ENCODE measurements at places on chromosomes 3 and 15.

DNA sequence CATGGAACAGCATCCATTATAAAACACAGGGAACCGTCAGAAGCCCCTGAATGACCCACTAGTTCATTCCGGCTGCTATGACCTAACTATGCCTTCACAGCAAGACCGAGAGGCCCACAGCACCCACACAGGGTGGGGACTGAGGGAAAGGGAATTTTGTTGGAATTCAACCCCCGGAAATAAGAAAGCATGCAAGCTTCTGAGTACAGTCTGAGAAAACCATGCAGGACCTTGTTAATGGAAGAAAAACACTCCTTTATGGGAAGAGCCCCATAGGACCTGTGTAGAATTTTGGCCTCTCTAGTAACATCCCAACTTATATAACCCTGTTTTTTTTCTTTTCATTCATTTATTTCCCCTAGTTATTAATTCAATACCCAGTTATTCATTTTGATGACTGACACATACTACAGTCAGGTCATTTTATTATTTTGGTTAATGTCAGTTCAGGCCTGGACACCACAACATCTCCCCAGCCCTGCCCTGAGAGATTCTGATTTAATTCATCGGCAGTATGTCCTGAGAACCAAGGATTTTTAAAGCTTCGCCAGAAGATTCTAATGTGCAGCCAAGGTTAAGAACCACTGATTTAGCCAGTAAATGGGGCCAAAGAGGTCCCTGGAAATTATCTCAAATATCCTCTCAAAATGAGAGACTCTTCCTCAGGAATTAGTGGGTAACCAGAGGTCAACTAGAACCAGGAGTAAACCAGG is 231.6 kb upstream of the GOLGA6L4 start:
- DNase-seq, result no peak

DNA sequence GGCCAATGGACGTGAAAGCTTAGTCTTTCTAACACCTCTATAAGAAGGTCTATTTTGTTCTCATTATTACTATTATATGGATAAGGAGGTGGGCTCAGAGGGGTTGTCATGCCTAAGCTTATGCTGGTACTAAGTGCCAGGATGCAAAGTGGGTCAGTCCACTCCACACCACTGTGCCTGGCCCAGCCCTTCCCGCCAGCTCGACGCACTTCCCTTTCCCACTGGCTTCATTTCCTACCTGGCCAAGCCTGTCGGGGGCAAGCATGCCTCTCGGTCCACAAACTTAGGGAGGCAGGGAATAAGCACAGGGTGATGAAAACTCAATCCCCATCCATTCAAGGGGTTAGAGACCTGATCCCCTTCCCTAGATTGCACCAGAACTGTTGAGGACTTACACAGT is 5.9 kb upstream of the SYNM start:
- DNase-seq, result no peak

- no peak for DNase-seq
Measured at GRCh38 chr15:91422797-91423196, 322.7 kb downstream of the SV2B start.

GRCh38 chr3:72727172-72727571 is 121.1 kb downstream of the SHQ1 start:
- no peak for DNase-seq

GRCh38 chr15:59437142-59437816 is 707 bp upstream of the FAM81A start:
- no peak for DNase-seq

DNA sequence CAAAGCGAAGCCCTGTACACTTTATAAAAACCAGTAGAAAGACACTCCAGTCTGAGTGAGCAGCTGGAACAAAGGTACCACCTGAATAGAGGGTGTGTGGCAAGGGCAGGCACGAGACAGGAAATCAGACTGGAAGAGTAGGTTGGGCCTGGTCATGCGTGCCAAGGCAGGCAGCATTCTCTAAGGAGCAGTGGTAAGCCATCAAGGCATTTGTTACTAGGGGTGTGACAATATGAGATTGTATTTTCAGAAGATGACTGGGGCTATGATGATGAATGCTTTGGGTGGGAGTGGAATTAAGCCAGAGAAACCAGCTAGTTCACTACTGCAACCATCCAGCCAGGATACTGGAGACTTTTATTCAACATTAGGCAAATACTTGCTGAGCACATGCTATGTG is 5.0 kb downstream of the JMJD7 start:
- no peak for DNase-seq

Data from activated T-cell treated with anti-CD3 and anti-CD28 coated beads for 4 hours (primary cell).